T-helper 1 cell (primary cell): ENCODE measurements at places on chromosomes 13 and 19.

GRCh38 chr19:28289295-28290063 is 923.5 kb downstream of the UQCRFS1 start:
- no peak for DNase-seq

GRCh38 chr19:31543456-31543855 is 194.2 kb upstream of the TSHZ3 start:
- no peak for DNase-seq

GRCh38 chr13:39250440-39250839 is 212.2 kb downstream of the NHLRC3 start:
- no peak for DNase-seq

DNA sequence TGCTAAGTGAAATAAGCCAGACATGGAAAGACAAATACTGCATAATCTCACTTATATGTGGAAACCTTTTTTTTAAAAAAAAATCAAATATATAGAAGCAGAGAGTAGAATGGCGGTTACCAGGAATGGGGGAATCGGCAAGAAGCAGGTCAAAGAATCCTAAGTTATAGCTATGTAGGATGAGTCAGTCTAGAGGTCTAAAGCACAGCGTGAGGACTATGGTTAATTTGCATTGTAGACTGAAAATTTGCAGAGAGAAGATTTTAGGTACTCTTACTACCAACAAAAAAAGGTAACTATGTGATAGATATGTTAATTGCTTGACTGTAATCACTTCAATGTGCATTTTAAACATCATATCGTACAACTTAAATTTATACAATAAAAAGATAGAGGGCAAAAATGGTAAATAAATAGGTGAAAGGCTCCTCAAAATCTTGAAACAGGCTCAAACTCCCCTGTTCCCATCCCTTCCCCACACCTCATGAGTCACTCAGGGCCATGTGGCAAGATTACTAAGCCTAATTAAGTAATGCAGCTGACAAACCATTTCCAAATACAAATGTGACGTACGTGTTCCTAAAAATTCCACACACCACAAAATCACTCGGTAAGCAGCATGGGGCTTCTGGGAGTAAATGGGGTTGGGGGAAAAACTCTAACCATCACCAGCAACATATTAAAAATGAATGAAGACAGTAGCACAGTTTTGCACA is 159.0 kb downstream of the USP12 start:
- no peak for DNase-seq
